Anterior cingulate cortex (tissue), 58 donors: ENCODE measurements at places on chromosomes 2 and 18.

DNA sequence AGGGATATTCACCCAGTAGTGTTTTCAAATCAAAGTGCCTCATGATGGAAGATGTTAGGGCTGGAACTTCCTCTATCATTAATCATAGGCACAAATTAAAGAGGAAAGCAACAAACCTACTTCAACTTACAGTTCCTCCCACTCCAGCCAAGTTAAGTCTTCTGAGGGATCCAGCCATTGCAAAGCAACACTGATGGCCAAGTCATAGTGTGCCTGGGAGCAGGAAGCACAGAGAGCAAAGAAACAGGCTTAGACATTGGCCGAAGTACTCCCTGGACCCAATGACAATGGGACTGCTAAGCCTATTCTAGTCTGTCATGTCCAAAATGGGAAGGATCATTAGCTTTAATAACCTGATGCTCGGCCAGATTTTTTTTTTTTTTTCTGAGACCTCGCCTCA, 7.0 kb downstream of the C2orf80 start:
- no peak for DNase-seq

GRCh38 chr2:176507786-176508185, 238.5 kb downstream of the MTX2 start:
- no peak for DNase-seq

DNA sequence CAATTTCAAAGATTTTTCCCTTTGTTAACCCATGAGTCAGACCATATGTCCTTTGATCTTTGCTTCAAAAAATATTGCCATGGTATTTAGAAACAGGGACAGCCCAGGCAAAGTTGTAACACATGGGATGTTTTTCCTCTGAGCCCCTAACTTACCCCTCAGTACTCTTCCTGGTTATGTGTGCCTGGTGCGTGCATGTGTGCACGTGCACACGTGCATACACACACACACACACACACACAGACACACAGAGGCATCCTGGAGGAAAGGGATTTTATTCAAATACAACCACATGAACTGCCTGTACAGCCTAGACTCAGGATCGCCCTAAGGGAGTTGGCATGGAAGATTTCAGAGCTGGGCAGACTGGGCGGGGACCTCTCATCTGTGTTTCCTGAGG, 5.1 kb downstream of the AFF3 start:
- no peak for DNase-seq

GRCh38 chr2:23760736-23761135, 166.2 kb downstream of the ATAD2B start:
- DNase-seq: no peak

GRCh38 chr18:36724591-36725001, 104.2 kb downstream of the TPGS2 start:
- peak; percentile 22 for DNase-seq

GRCh38 chr2:149329489-149330126, 779 bp upstream of the LYPD6 start:
- DNase-seq: no peak

- DNase-seq: no peak
These were observed 591.2 kb downstream of the RNF144A start for GRCh38 chr2:7508296-7508943.

DNA sequence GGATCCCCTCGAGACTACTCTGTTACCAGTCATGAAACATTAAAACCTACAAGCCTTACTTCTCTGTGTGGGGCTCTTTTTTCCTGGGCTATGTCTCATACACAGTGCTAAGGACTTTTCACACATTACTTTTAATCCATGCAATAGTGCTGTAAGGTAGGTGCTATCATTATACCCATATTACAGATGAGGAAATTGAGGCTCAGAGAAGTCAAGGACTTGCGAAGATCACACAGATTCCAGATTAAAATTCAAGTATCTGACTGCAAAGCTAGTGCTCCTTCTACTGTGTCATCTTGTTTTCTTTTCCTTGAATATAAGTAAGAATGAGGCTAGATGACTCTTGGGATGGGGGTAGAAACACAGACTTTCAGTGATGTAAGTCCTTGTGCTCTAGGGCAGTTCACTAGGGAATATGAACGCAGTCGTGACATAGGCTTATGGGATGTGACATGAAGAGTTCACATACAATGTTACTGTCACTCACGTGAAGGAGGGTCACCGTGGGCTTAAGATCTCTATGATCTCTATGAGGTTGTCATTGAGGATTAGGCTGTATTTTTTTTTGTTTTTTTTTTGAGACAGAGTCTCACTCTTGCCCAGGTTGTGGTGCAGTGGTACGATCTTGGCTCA, 7.0 kb upstream of the DGUOK start:
- DNase-seq: no peak

- DNase-seq: no peak
These were observed 203.4 kb upstream of the DPP10 start for GRCh38 chr2:114238910-114239559.

DNA sequence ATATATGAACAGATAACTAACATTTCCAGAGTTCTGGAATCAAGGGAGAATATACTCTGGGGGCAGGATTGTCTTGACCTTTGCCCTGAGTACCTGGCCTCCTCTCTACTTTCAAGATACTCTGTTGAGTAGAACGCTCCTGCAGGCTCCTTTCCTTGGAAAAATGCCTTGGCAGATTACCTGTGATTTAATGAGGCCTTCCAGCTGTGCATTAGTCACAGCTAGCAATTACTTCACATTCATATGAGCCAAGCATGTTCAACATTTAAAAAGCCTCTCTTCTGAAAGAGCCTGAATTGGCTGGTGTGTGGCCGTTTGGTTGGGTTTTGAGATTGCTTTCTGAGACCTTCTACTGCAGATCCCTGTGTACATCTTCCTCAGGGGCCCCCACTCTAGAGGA, 142.2 kb downstream of the PLCL1 start:
- no peak for DNase-seq

DNA sequence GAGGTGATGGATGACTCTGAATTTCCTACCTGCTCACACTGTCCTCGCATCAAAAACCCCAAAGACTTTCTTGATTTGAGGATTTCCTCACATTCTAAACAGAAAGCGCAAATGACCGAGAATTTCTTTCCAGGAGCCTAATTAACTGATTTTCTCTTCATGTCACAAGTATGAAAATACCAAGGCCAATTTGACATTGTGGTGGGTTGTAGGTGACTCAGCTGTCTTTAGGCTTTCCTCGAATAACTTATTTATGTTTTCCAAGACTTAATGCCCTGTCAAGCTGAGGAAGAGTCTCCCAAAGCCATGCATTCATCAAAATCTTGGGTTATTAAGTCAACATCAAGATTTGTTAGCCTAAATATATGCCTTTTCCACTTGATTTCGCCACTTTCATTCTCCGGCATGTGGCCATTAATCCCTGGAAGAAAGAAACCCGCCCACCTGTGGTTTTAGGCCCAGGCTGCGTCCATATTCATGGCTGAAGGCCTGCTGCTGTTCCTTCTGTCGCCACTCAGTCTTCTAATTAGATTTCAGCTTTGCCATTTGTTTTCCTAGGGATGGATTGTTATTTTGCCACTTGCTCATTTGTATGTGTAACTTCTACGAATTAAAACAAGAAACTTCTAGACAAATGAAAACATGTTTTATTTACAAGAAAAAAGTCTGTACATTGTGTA, 84.9 kb downstream of the ST6GAL2 start:
- DNase-seq: no peak

- DNase-seq: no peak
These were observed 88.6 kb downstream of the ZBTB7C start for GRCh38 chr18:48320639-48320945.

- DNase-seq: no peak
These were observed 143.4 kb downstream of the NCKAP5 start for GRCh38 chr2:133424876-133425275.

DNA sequence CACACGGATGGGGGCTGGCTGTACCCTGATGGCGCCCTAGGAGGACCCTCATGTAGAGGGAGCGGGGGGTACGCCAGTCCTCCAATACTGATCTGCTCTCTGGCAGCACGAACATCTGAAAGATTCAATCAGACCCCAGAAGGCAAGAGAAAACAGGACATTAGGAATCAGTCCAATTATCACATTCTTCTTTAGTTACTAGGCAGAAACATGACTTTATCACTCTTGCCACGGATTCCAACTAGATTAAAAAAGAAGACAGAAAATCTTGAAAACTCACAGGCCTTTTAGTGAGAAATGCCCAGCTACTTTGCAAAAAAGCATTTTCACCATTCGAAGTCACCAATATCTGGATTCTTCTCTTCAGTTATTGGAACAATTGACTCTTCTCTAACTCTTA, 68.4 kb downstream of the ID2 start:
- no peak for DNase-seq

- no peak for DNase-seq
These were observed 13.9 kb downstream of the ARPC2 start for GRCh38 chr2:218230882-218231281.

DNA sequence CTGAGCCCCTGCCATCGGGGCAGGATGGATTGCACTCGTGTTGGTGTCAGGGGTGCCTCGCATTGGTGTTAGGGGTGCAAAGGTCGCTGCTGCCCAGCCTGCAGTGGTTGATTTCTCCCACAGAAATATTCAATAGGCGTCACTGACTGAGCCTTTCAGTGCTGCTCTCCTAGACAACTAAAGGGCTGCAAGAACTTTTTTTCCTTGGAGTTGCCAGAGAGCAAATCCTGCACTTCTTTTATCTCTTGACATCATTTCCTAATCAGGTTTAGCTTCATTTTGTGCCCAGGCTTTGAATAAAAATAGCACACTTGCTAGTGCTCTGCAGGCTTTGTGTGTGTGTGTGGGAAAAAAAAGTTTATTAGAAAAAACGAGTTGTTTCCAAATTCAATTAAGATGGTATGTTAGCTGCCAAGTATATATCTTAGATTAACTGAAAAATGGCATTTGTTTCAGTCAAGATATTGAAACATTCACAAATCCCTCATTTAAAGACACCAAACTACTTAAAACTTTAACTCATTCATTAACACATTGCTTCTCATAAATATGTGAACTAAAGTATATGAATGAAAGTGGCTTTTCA, 125.6 kb downstream of the SOCS6 start:
- DNase-seq: no peak

GRCh38 chr2:15177103-15177502, 384.0 kb downstream of the NBAS start:
- no peak for DNase-seq

GRCh38 chr18:58449464-58449863, 179.4 kb downstream of the ALPK2 start:
- no peak for DNase-seq

DNA sequence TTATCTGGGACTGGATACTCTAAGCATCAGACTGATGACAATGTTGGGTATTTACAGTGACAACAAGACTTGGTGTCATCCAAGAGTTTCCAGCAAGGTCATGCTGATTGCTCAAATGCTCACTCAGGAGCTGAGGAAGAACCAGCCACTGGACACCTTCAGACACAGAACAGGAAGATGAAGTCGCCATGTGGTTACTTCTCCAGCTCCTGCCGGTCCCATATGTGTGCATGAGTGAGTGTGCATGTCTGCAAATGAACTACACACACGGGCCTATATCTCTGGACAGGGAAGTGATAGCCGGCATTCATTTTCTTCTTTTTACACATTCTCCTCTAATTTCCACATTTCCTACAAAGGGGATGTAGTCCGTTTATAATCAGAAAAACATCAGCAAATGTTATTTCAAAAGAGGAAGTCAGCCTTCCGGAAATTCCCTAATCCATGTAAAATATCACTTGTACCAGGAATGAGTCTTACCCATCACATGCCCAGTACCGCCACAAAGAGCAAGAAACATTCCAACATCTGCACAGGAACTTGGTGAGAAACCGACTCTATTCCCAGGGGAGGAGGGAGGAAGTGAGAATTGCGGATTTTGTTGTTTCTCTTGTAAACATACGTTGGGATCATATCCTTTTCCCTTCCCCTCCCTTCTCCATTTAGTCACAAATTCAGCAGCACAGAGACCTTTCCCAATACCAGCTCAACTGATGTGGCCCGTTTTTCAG, 10.8 kb downstream of the RFX8 start:
- no peak for DNase-seq

- no peak for DNase-seq
These were observed 64.8 kb upstream of the RBM44 start for GRCh38 chr2:237733677-237734300.

- DNase-seq: no peak
These were observed 1.0 kb upstream of the TUBB6 start for GRCh38 chr18:12306752-12307700.

- peak; percentile 53 for DNase-seq
These were observed at the start of gene SIX3 for GRCh38 chr2:44941551-44942234. TSS of gene SIX3 (plus strand) at chr2:44941702. CDS start at chr2:44942105, 403 bp downstream.

DNA sequence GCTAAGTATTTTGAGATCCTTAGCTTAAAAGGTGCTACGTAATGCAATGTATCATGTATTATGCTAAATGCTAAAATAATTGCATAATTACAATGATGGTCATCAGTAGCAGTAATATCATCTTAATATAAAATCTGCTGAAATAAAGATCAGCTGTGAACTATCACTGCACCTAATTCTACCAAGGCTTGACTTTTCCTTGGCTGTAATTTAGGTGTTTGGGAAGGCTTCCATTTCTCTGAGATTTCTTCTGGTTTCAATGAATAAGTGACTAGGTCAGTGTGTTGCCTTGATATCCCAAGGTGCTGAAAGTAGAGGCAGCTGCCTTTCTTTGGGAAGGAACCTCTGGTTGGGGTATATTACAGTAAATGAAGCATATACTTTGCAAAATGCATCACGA, 376.1 kb downstream of the STK39 start:
- no peak for DNase-seq

DNA sequence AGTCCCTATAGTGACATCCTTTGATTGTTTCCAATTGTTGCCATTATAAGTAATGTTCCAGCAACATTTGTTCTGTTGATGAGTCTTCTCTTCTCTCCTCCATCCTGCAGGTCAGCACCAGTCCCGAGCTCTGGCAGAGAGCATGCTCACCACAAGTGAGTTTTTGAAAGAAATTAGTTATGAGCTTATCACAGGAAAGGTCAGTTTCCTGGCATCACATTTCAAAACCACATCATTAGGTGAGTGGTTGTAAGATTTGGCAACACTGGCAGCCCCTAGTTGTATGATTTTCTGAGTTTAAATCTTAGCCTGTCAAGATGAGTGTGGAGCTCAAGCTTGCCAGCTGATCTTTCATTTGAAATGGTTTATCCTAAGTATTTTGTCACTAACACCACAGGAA, 149.6 kb downstream of the ESCO1 start:
- no peak for DNase-seq

- DNase-seq: no peak
These were observed 58.3 kb downstream of the SMIM21 start for GRCh38 chr18:75369026-75369721.

- no peak for DNase-seq
These were observed 35.1 kb upstream of the SLC14A1 start for GRCh38 chr18:45688833-45689232.

- no peak for DNase-seq
These were observed 98.0 kb upstream of the BZW1 start for GRCh38 chr2:200713704-200714064.

DNA sequence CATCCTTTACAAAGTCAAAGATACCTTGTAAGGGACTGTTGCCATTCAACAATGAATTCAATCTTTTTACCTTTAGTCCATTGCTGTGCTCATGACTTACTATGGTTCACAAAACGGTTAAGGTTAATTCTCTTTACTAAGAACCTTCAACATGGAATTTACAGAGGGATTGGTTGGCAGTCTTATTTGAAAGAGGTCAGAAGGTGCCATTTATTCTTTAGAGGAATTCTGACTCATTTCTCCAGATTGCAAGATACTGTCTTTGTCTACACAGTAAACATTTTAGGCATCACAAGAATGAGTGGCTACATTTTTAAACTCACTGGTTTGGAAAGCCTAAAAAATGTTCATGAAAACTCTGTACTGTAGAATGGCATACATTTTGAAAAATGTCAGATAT, 17.4 kb downstream of the KCNH7 start:
- no peak for DNase-seq

- DNase-seq: no peak
These were observed 23.8 kb downstream of the FBXO41 start for GRCh38 chr2:73260338-73260984.

GRCh38 chr18:74407888-74408287, 49.2 kb downstream of the DIPK1C start:
- DNase-seq: no peak
